ENCODE measurements at places on chromosomes 16 and 17.
A peak's percentile ranks its signal among the peaks of the same experiment; 100 is the strongest.

DNA sequence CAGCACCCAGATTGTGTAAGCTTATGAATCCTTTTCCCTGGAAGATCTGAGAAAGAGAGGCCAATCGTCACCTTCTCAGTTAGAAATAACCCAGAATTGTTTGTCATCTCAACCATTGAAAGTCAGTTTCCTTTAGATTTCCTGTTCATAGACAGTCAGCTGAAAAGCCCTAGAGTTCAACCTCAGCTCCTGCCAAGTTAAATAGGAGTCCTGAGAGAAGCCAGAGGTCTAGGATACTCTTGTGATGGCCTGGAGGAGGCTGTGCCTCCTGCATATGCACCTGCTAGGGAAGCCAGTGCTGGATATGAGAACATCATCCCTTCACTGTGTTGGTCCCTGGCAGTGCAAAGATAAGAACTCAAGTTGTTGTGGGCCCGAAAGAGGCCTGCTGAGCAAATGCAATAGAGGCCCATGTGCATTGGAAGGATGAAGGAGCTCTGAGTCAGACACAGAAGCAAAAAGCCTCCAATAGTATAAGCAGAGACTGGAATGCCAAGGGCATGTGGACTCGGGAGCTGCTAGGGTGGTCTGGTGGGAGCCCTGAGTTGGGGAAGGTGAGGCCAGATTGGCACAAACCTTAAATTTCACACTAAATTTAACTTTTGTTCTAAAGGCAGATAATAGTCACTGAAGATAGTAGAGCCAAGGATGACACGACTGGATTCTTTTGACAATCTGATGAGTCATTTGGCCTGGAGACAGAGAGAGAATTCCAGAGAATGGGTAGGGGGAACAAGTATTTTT is 520.9 kb upstream of the CDH5 start:
- no peak for DNase-seq

DNA sequence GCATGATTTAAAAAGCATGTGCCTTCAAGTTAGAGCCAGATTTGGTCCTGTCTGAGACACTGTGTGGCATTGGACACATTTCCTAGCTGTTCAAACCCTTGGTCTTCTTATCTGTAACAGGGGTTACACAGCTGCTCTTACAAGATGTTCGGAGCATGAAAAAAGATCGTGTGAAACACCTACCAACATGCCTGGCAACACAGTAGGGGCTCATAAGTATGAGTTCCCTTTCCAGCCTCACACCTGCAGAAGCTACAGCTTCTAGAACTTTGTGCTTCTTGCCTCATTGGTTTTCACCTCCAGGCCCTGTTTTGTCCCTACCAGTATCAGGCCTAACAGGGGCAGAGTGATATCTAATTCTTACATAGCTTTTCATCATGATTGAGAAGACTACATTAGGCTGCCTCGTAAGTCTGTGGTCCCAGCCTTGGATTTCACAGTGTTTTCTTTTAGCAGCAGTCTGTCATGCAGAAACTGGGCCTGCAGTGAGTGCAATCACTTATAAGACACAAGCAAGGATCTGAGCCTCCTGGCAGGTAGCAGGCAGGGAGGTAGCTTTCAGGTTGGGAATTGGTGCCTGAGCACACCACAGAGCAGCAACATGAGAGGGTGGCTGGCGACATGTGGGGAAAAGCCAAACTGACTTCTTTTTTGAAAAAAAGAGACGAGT is 78.8 kb downstream of the CCDC182 start:
- no peak for DNase-seq

DNA sequence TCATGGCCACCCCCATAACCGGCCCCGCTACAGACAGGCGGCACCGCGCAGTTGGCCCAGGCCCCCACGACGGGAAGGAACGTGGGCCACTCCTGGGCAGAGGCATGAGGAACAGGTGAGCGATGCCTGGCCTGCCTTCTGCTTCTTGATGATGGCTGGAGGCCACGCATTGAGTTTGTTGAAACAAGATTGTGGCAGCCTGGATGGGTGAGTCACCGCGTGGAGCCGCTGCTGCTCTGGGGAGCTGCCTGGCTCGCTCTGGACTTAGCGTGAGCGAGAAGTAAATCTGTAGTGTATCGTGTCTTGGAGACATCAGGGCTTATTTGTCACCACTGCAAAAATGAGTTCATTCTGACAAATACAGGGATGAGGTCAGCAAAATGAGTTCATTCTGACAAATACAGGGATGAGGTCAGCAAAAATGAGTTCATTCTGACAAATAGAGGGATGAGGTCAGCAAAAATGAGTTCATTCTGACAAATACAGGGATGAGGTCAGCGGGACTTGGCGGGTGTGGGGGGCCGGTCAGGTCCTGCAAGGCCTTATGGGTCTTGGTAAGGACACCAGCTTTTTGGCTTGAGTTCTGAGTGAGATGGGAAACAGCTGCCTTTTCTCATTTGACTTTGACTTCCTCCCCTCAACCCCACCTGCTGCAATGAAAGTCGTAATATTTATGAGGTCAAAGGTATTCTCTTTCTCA is 93.0 kb downstream of the SEC14L1 start:
- DNase-seq, result no peak

DNA sequence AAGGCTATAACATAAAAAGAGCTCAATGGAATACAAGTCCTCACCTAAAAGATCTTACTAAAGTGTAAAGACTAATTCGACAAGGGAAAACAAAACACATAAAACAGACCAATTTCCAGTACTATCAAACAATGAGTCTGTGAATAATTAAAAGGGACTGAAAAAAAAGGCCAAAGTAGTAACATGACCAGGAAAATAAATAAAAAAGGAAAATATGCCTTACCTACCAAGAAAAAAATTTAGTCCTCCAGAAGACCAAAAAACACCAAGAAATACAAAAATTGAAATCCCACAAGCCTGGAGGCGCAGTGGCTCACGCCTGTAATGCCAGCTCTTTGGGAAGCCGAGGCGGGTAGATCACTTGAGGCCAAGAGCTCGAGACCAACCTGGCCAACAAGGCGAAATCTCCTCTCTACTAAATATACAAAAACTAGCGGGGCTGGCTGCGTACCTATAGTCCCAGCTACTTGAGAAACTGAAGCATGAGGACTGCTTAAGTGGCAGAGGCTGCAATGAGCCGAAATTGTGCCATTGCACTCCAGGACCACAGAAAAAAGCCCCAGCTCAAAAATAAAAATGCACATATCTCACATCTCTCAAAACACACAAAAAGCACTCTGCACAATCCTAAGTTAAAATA is 60.8 kb downstream of the TEX14 start:
- DNase-seq, result peak; percentile 6

DNA sequence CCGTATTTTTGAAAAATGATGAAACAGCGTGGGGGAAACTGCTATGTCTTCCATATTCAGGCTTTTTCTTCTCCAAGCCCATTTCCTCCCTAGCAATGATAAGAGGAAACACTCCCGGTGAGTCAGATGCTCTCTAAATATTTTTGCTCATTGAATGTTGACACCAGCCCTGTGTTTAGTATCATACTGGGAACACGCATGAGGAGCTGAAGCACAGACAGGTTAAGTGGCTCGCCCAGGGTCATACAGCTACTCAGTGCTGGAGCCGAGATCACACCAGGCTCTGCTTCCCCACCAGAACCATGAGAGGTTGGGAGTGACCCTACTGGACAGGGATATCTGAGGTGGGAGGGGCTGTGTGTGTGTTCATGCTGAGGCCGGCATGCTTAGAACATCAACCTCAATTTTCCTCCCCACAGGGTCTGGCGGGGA is 37.8 kb upstream of the ADGRG1 start:
- DNase-seq, result no peak

DNA sequence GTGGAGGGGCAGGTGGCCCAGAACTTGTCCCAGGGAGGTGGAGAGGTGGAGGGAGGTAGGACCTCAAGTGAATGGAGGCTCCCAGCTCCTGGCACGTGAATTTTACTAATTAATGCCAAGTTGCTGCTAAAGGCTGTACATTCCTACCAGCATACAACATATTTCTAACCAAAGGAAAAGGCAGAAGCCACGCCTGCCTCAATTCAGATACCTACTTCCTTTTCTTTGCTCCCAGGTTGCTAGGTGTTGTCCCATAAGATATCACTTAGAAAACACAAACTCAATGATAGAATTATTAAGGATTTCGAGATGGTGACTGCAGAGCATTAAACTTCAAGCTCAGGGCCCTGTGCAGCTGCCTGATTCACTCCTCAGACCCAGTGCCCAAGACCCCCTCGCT is 20.5 kb upstream of the SMPD3 start:
- no peak for DNase-seq

DNA sequence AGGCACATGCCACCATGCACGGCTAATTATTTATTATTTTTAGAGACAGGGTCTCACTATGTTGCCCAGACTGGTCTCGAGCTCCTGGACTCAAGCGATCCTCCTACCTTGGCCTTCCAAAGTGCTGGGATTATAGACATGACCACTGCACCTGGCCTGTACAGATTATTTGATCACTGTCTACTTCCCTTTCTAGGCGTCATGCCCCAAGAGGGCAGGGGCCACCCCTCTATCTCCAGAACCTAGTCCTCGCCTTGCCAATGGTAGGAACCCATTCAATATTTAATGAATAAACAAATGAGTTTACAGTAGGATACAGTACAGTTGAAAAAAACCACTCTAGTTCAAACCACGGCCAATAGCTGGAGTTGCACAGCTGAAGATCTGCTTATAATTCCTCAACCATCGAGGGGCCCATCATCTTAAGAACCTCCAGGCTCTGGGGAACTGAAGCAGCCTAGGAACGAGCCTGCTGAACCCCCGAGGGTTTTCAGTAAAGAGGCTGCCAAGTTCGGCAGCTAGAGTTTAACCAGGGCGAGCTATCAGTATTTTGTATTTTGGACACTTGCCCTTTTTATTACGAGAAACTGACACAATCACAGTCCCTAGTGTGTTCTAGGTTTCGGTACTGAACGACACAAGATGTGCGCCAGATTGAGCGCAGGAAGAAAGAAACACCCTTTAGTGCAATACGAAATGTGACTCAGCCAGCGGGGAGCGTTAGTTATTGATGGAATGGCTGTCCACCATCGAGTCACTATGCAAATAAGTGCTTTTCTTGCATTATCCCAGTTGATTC is 14.6 kb downstream of the ADCY9 start:
- DNase-seq, result no peak

DNA sequence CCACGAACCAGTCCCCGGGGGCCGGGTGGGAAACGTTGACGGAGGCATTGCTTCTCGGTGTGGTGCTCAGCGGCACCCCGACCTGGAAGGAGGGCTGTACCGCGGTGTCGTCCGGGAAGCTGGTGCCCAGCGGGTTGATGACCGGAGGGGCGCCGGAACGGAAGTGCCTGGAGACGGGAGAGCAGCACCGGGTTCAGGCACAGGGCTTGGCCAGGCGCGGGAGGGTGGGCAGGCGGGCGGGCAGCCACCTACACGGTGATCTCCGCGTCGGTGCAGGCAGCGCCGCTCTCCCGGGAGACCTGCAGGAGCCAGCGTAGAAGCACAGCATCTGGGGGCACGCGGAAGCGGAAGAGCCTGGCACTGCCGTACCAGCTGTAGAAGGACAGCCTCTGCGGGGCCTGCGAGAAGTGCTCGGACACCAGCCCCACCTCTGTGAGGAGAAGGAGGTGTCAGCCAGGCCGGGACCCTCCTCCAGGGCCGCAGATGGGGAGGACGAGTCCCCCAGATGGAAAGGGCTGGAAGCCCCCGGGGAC is 4.3 kb downstream of the PGAP6 start:
- no peak for DNase-seq

DNA sequence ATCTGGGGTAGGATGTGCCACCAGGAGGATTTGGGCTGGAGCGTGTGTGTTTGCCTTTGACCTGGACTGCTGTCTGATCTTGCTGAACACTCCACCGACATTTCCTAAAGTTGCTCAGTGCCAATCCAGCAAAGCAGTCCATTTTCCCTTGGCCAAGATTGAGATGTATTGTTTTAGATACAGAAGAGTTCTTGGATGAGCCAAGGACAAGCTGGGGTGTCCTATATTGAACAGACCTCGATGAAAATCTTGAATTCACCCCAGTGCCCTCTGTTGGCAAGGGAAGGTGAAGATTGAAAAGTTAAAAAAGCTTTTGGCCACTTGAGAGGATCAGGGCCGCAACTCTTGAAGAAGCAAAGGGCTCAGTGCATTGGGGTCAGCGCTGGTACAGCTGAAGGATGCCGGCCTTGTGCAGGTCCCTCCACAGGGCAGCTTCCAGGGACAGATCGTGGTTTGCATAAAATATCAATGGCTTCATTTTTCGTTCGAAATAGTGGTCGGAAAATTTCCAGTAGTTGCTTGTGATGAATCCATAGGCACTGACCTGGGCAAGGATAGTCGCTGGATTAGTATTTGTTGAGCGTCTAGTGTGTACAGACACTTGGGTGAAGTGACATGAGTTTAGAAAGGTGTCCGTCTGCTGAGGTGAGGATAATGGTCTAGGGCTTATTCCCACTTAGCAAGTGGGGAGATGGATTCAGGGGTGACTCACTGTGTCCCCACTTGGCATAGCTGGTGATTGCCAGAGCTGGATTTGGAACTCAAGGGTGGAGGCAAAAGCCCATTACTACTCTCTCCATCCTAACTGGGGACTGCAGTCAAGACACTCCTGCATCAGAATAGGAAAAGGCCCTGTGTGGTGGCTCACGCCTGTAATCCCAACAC is 19.7 kb downstream of the ST6GALNAC2 start:
- no peak for DNase-seq

Measured in stimulated activated CD4-positive, alpha-beta T cell treated with anti-CD3 and anti-CD28 coated beads, Interleukin-12 subunit alpha, Interleukin-12 subunit beta, amount 100 ng/mL, for 4 hours (primary cell).